Activated CD8-positive, alpha-beta memory T cell treated with anti-CD3 and anti-CD28 coated beads, Interleukin-2, amount 10 ng/mL, durations not matched to agents 7 days and 5 days (primary cell): ENCODE measurements at places on chromosomes 3 and 15.
A peak's percentile ranks its signal among the peaks of the same experiment; 100 is the strongest.

GRCh38 chr3:25057379-25057778 lies 370.7 kb upstream of the RARB start:
- no peak overlapping the region for H3K27ac ChIP-seq
- no peaks in the 10 kb centered on the region for H3K27me3 ChIP-seq
- DNase-seq = no peak

DNA sequence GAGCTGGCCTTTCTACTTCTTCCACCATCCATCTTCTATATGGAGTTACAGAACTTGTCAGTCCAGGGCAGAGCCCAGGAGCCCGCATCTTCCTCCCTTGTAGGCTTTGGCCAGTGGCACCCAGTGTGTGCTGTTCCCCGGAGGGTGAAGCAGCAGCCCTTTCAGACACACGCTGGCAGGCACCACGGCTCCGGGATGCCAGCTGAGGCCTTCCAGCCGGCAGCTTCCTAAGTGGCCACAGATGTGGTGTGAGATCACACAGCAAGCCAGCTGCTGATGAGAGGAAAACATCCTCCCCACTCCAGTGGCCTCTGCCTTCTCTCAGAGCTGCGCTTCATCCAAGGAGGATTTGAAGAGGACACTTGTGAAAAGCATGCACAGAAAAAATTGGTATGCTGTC lies 24.1 kb downstream of the CRABP1 start:
- H3K27me3 ChIP-seq = peaks cover 39% of the 10 kb centered on the region
- no peak for DNase-seq
- no peak overlapping the region for H3K4me3 ChIP-seq

GRCh38 chr3:79028916-79029315 lies 738.9 kb downstream of the ROBO1 start:
- no peak overlapping the region for H3K4me3 ChIP-seq
- no peak for DNase-seq
- no peaks in the 10 kb centered on the region for H3K27me3 ChIP-seq

- no peak overlapping the region for H3K4me3 ChIP-seq
- H3K27me3 ChIP-seq = no peaks in the 10 kb centered on the region
- H3K4me1 ChIP-seq = no peaks in the 10 kb centered on the region
- no peaks in the 10 kb centered on the region for H3K36me3 ChIP-seq
Measured at GRCh38 chr15:97623091-97623661, 337.3 kb upstream of the ARRDC4 start.

DNA sequence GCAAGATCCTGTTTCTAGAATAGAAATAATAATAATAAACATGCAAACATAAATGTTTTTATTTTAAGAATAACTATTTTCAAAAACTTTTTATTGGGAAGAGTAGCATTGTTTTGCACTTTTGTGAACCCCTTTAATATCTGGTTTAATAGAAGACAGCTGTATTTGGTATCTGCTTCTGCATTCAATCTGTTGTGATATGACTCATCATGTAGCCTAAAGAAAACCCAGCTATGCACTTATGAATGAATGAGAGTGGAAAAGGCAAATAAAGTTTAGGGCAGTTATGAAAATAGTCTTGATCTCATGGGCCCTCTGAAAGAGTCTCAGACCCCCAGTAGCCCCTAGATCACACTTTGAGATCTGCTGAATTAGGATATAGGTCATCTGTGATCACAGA lies 100.4 kb upstream of the PPP2R3A start:
- H3K4me1 ChIP-seq = no peaks in the 10 kb centered on the region
- H3K4me3 ChIP-seq = no peak overlapping the region
- H3K36me3 ChIP-seq = no peaks in the 10 kb centered on the region
- DNase-seq = no peak
- no peak overlapping the region for H3K27ac ChIP-seq

GRCh38 chr3:123105201-123106189 lies 38.7 kb downstream of the PDIA5 start:
- H3K27ac ChIP-seq = no peak overlapping the region
- H3K4me1 ChIP-seq = no peaks in the 10 kb centered on the region
- no peak for DNase-seq
- no peaks in the 10 kb centered on the region for H3K27me3 ChIP-seq
- peaks cover 2% of the 10 kb centered on the region for H3K36me3 ChIP-seq

DNA sequence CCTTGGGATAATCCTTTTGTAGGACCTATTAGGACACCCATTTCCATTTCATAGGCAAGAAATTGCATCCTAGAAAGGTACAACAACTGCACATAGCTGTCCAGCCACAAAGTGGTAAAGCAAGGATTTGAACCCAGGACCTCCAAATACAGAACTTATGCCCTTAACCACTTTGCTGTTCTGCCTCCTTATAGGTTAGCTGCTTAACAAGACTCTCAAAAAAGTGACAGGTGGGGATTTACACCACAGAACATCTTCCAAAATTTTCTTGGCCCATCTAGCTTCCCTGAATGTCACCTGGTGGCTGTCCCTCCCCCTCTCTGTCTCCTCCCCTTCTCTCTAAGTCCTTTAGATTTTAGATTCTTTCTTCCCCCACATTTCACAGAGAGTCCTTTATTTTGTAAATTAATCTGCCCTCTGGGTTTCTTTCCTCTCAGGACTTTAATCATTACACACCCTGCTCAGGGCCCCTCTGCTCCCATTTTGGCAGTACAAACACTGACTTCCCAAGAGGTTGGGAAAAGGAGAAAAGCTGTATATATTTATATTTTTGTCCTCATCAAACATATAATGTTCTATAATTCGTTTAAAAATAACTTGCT lies 120.6 kb downstream of the CPNE4 start:
- DNase-seq = no peak
- H3K36me3 ChIP-seq = no peaks in the 10 kb centered on the region
- no peaks in the 10 kb centered on the region for H3K4me1 ChIP-seq
- H3K4me3 ChIP-seq = no peak overlapping the region
- H3K27me3 ChIP-seq = no peaks in the 10 kb centered on the region
- H3K27ac ChIP-seq = no peak overlapping the region

- no peak overlapping the region for H3K4me3 ChIP-seq
- no peak overlapping the region for H3K27ac ChIP-seq
- H3K36me3 ChIP-seq = no peaks in the 10 kb centered on the region
- DNase-seq = no peak
- peaks cover 46% of the 10 kb centered on the region for H3K27me3 ChIP-seq
- peaks cover 10% of the 10 kb centered on the region for H3K4me1 ChIP-seq
Measured at GRCh38 chr15:92596623-92597022, 59.0 kb downstream of the FAM174B start.

GRCh38 chr15:90191794-90192509 lies 9.2 kb upstream of the SEMA4B start:
- H3K4me1 ChIP-seq = peaks cover 28% of the 10 kb centered on the region
- no peaks in the 10 kb centered on the region for H3K27me3 ChIP-seq
- H3K4me3 ChIP-seq = no peak overlapping the region
- no peak overlapping the region for H3K27ac ChIP-seq

GRCh38 chr15:99721104-99721778 lies 12.0 kb downstream of the LYSMD4 start:
- peak overlapping the region; percentile 31 for H3K27ac ChIP-seq
- H3K36me3 ChIP-seq = peaks cover 7% of the 10 kb centered on the region
- H3K4me1 ChIP-seq = peaks cover 29% of the 10 kb centered on the region
- no peak for DNase-seq

- DNase-seq = no peak
- H3K36me3 ChIP-seq = no peaks in the 10 kb centered on the region
- H3K27me3 ChIP-seq = no peaks in the 10 kb centered on the region
- H3K4me1 ChIP-seq = no peaks in the 10 kb centered on the region
Measured at GRCh38 chr3:146035366-146035765, 125.6 kb downstream of the PLOD2 start.

DNA sequence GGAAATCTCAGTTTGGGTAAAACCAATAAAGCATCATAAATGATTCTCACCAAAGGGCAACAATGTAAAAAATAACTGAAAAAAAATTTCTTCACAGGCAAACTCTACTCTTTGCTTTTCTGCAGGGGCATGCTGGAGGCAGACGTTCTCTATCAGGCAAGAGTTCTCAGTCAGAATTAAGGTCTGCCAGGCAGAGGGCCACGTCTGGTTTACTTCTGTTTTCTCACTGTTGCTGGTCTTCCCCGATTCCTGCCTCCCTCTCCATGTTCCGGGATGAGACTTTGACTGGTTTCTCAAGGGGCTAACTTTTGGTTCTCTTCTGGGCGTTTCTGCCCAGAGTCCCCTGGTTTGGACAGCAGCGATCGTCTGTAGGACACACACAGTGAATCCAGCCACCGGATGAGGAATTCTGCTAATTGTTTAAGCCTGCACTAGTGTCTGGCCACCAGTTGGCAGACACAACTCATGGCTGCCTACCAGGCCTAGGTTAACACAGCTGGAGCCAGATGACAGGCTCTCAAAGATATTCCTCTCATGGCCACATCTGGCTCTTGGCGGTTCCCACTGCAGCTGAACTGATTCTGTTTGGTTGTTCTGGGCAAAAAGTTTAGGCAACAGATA lies 273.1 kb downstream of the FOXP1 start:
- peaks cover 1% of the 10 kb centered on the region for H3K36me3 ChIP-seq
- H3K27ac ChIP-seq = no peak overlapping the region
- H3K4me1 ChIP-seq = peaks cover 24% of the 10 kb centered on the region
- DNase-seq = no peak
- H3K27me3 ChIP-seq = peaks cover 3% of the 10 kb centered on the region
